ENCODE measurements at places on chromosomes 6 and 20. TPM values are rescaled to one million over a fixed set of nuclear protein-coding genes. Genes with fewer than 3 reads are reported as not detected.

- no peak for DNase-seq
Measured at GRCh38 chr20:34549291-34549928, 9.1 kb upstream of the MAP1LC3A start.

- no peak for DNase-seq
Measured at GRCh38 chr6:125804264-125804663, 13.5 kb downstream of the NCOA7 start.

- DNase-seq, result no peak
Measured at GRCh38 chr6:24854077-24854666, 55.5 kb upstream of the ARMH2 start.

- no peak for DNase-seq
Measured at GRCh38 chr6:108132863-108133262, 33.0 kb upstream of the NR2E1 start.

DNA sequence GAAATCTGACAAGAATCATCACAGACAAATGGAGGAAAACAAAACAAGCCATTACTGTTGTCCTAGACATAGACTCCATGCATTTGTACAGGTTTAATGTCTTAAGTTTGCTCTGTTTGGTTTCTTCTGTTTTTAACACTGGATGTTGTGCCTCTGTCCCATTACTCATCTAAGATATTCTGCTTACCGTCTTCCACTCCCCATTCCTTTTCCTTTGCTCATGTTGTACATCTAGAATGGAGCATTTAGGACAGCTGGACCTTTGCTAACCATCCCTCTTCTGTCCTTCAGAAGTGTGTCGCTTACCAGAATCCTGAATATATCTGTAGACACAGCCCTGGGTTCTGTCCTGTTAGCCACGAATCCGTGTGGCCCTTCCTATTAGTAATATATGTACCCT is 35.2 kb downstream of the RAB22A start:
- DNase-seq, result no peak

- DNase-seq, result no peak
Measured at GRCh38 chr20:52622081-52622480, 350.1 kb upstream of the TSHZ2 start.

Gene IMPG1
- total RNA-seq, result not detected

Gene CALHM4
- 0.42 TPM for total RNA-seq
